HL-60 (cell line): ENCODE measurements at places on chromosomes 12 and 14.

DNA sequence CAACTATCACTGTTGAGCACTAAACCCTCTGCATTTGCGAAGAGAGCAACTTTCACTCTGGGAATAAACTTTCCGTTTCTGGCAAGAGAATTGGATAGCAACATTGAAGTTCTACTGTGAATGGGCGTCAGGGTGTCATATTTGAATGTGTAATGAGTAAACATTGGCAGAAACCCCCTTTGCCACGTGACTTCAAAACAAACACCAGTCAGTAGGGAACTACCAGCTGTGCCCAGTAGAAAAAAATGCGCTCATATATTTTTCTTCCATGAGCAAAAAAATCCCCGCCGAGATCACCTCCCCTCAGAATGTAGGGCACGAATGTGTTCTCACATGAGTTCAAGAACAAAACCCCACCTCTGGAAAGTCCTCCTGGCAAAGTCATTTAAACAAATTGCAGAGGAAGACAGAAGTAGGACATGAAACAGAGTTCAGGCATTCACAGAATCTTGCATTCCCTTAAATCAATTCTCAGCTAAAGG, 80.6 kb downstream of the BTG1 start:
- no peak for DNase-seq

DNA sequence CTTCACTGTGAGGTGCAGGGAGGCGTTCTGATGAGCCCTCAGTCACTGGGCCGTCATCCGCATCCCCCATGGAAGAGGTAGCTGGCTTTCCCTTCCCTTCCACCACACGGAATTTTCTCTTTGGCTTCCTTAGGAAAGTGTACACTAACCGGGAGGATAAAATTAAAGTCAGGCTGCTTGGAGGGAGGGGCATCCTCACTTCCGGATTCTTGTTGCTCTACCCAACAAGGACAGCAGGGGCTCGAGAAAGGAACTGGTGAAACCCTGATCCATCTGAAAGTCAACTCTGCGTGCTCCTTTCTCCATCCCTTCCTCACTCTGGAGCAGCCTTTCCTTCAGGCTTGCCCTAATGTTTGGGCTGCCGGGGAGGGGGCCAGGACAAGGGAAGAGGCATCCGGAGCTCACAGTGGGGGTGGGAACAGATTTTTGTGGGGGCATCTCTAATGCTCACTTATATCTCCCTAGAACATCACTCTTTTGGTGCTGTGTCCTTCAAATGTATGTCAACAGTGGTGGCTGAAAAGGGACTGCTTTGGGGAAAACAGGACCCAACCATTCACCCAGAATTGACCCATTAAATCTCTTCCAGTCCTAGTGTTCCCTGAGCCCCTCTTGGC, 101.4 kb upstream of the FKBP4 start:
- DNase-seq, result peak; percentile 58

DNA sequence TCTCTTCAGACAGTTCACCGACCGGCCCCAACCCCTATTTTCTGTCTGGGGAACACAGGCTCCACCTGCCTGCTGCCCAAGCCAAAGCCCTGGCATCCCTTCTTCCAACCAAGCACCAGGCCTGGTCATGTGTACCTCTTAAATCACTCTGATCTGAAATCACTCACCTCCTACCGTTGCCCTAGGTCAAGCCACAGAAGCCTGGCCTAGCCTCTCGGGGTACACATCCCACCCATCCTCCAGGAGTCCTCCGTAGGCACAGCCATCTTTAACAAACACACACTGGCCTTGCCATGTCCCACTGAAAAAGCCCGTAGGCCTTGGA, 81.8 kb downstream of the IRF2BPL start:
- no peak for DNase-seq

- no peak for DNase-seq
These were observed 926.8 kb downstream of the LRFN5 start for GRCh38 chr14:42533476-42533875.

- DNase-seq, result no peak
These were observed 64.8 kb downstream of the IGF1 start for GRCh38 chr12:102415515-102415914.

DNA sequence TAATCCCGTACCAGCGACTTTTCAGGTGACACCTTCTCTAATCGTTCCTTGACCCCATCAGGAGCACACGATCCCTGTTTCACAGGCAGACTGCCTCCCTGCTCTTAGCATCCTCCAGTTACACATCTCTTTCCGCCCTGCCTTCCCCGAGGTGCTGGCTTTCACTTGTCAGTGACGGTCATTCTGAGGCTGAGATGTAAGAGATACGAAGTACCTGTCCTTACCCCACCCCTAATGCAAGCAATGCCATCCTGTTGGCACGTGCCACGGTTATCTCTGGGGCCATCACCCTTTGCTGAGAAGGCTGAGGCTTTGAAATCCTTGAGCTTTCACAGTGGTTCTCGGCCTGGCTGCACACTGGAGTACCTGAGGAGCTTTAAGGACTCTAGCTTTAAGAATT, 24.4 kb downstream of the B4GALNT3 start:
- no peak for DNase-seq

GRCh38 chr14:53174918-53175317, 21.8 kb upstream of the DDHD1 start:
- DNase-seq, result no peak

DNA sequence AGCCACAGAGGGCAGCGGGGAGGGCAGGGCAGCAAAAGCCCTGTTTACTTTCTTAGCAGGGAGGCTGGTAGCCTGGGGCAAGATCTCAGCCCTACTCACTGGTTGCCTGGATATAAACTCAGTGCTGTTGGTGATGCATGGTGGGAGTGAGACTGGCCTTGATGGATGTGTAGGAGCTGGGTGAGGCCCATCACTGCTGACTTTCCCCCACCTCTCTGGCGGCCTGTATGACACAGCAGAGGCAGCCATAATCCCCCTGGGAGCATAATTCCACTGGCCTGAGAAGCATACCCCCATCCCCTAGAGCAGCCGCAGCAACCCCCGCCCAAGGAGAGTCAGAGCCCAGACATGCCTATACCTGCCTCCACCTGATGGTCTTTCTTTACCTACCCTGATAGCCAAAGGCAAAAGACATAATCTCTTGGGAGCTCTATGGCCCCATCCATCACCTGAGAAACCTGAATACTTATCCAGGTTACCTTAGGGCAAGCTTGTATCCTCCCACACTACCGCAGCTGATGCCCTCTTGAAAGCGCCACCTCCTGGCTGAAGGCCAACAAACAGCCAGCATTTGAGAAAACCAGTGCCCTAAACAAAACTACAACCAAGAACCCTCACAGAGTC, 59.3 kb downstream of the DNAI7 start:
- DNase-seq, result no peak

DNA sequence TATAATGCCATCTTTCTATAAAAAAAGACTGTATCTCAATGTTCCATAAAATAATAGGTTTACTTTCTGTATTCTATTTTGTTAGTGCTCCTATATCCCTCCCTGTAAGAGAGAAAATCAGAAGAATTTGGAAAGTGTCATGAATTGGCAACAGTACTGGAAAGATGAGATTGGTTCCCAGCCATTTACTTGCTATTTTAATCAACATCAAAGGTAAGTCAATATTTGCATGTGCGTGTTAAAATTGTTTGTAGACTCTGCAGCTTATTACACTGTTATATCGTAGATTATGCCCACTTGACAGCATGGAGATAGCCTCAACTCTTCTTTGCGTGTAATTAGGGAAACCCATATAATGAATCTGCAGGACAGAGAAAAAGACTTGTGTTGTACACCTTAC, 34.0 kb downstream of the KCNMB4 start:
- DNase-seq, result no peak

DNA sequence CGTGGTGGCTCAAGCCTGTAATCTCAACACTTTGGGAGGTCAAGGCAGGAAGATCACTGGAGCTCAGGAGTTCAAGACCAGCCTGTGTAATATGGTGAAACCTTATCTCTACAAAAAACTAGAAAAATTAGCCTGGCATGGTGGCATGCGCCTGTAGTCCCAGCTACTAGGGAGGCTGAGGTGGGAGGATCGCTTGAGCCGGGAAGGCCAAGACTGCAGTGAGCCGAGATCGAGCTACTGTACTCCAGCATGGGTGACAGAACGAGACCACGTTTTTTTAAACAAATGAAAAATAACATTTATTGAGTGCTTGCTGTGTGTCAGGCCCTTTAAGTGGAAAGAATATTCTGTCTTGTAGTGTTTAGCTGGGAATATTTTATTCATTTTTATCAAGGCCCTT, 26.6 kb upstream of the CLMN start:
- no peak for DNase-seq

- DNase-seq, result no peak
These were observed 140.1 kb upstream of the PARP11 start for GRCh38 chr12:4012977-4013968.

DNA sequence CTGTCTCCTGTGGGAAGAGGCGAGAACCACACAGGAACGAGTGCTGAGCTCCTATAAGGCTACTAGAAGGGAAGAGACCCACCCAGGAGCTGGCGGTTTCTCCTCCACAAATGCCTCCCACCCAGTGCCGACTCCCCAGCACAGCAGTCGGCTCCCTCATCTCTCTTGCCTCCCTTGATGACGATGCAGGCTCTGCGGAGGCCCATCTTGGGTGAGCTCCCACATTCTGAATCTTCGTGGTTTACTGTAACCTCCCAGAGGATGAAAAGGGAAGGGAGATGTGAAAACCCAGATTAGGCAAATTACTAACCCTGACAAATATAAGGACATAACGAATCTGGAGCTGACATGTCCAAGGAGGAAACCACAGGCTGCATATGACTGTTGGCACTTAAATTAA, 23.8 kb downstream of the GRIN2B start:
- DNase-seq, result no peak

DNA sequence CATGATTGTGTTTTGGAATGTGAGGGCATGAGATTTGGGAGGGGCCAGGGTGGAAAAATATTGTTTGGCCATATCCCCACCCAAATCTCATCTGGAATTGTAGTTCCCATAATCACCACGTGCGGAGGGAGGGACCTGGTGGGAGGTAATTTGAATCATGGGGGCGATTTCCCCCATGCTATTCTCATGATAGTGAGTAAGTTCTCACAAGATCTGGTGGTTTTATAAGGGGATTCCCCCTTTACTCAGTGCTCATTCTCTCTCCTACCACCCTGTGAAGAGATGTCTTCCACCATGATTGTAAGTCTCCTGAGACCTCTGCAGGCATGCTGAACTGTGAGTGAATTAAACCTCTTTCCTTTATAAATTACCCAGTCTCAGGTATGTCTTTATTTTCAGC, 15.7 kb downstream of the OR10P1 start:
- no peak for DNase-seq
